Activated naive CD4-positive, alpha-beta T cell treated with anti-CD3 and anti-CD28 coated beads, Interleukin-2, amount 10 ng/mL, durations not matched to agents 7 days and 5 days (primary cell): ENCODE measurements at places on chromosomes 12 and 14.

GRCh38 chr12:19198272-19198671 lies 68.7 kb downstream of the PLEKHA5 start:
- DNase-seq, result no peak

DNA sequence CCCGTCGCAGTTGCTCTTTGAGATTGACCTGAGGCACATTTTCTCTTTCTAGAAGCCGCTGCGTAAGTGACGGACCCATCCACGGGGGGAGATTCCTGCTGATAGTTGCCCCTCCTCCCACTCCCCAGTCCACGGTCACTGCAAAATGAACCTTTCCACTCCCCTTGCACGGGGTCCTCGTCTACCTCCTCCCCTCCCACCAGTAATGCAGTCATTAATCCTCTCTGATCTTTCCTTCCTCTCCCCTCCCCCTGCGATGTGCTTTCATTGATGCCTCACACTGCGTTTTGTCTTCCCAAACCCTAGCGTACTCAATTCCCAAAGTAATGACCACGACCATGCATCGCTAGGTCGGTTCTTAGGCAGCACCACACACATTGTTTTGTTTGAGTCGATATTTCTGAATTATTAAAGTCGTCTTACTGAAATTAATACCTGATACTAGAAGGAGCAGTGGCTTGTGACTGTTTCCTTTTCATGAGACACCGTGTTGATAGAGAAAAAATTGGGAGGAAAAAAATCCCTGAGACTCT lies 857 bp downstream of the ETNK1 start:
- DNase-seq, result peak; percentile 47

GRCh38 chr12:94405413-94406116 lies 54.1 kb downstream of the CEP83 start:
- DNase-seq, result no peak

DNA sequence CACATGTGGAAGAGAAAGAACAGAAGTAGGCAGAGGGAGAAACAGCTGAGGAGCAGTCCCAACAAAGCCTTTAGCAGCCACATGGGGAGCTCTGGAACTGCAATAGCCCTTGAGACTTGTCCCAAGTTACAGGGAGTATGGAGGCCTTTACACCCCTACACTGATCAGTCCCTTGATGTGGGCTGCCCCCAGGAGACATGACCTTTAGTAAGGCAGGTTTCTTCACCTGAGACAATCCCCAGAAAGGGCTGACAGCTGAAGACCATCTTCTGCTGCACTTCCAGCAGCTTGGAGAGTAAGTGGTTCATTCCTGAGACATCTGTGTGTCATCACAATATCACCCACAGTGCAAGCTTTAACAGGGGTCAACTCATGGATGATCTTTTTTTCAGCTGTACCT lies 8.6 kb upstream of the SNAPC1 start:
- DNase-seq, result no peak

- DNase-seq, result no peak
Measured at GRCh38 chr14:61470261-61470960, 149.0 kb downstream of the PRKCH start.

DNA sequence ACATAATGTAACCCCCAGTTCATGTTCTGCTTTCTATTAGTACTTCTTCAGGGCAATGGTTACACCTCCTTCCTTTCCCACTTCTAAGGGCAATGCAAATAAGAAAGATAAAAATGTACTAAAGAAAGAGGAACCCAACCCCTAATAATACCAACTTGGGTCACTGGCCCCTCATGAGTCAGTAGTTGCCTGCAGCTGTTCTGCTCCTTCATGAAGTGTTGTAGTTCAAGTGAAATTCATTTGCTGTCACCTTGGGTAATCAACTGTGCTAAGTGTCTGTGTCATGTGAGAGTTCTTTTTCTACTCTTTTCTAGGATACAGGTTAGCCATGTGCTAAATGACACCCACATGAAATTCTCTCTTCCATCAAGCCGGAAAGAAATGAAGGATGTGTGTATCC lies 91.8 kb downstream of the PLXNC1 start:
- DNase-seq, result no peak

DNA sequence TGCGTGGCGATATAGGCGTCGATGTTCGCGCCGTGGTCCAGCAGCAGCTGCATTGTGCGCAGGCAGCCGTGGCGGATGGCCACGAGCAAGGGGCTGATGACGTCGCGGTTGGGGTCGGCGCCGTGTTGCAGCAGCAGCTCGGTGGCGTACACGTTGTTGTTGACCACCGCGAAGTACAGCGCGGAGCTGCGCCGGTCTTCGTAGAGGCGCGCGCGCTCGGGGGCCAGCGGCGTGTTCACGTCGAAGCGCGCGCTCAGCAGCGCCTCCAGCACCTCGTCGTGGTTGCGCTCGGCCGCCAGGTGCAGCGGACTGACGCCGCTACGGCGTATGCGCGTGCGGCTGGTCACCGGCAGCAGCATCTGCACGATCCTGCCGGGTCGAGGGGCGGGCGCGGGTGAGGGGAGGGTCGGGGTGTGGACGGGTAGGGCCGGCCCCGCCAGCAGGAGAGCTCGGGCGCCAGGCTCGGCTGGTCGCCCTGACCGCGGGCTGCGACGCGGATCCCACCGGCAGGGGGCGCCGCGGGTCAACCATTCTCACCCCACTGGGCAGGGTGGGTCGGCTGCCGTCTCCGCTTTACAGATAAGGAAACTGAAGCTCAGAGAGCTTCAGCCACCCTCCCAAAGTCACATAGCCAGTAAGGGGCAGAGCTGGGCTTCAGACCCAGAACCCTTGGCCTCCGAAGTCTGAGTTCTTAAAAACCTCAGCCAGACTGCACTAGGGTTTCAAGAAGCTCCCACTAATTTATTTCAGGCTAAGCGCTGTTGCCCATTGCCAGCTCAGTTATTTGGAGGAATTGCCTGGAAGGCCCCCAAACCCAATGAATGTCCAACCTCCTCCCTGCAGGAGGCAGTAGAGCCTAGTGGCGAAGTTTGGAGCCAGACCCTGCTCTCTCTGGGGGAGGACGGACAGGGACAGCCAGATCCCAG lies 12.4 kb downstream of the FAM181A start:
- peak; percentile 92 for DNase-seq

DNA sequence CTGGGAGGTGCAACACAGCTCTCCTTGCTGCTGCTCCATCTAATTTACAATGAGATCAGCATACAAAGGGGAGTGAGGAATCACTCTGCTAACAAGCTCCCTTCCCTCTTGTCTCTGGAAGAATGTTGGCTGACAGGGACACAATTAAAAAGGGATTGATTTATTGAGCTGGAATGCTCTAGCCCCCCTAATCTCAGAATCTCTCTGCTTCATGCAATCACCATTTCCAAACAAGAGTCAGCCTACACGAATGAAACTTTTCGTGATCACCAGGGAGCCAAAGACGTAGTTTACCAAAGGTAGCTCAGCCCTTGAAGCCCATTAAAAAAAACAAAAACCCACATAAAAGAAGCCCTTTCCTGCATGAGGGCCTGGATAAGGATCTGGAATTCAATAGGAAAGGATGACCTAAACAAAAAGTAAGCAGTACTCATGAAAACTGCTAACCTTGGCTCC lies 223.8 kb downstream of the C12orf75 start:
- no peak for DNase-seq

DNA sequence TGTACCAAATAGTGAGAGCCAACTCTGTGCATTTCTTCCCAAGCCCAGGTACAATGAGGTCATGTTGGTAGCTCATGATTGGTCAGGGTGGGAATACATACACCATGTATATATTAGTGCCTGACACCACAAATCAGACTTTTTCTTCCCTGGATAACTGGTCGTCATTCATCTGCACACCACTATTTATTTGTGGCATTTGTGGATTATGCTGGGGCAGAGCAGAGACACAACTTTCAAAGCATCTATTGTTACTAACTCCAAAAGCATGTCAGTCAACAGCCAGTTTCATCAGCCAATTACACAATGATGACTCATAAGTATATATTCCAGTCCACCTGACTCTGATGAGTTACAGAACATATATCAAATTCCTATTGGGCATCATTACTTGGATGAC lies 181.7 kb downstream of the ADAMTS20 start:
- no peak for DNase-seq

GRCh38 chr14:33814010-33814409 lies 136.9 kb downstream of the EGLN3 start:
- DNase-seq, result no peak

- DNase-seq, result no peak
Measured at GRCh38 chr12:91732086-91732485, 413.6 kb downstream of the BTG1 start.

GRCh38 chr12:42296503-42297109 lies 29.3 kb downstream of the ZCRB1 start:
- DNase-seq, result no peak

DNA sequence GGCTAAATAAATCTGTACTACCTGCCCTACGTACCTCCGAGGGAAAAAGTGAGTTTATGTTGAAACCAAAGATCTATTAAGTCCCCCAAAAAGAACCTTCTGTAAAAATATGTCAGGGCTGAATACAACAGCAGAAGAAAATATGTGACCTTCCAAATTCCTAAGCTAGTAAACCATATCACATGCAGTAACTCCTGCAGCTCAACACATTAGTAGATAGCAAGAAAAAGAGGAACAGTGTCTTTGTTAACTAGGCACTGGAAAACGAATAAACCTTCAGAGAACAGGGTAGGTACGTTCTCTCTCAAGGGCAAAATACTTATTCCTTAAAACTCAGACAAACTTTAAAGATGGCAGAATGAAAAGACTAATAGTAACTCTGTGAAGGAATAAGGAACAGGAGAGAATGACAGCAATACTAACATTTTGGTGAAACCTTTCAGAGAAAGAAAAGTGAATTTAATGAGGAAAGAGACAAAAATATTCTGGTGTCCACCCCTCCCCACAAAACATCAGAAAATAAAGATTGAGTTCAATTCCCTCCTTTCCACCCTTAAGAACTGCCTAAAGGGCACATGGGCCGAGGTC lies 18.0 kb downstream of the CBX5 start:
- DNase-seq, result no peak

DNA sequence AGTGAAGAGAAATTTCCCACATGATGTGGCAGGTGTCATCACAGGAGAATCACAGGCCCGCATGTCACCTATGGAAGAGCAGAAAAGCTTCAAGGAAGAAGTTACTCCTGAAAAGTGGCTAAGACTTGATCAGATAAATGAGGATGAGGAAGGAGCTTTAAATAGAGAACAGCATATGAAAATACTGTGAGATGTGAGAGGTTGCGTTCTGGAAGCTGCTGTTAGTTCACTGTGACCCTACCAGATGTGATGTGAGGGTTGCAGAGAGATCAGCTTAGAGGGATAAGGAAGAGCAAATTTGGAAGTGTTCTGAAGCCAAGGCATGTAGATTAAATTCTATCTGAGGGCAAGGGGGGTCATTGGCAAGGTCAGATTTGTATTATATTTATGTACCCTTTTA lies 17.1 kb downstream of the ERP27 start:
- no peak for DNase-seq

DNA sequence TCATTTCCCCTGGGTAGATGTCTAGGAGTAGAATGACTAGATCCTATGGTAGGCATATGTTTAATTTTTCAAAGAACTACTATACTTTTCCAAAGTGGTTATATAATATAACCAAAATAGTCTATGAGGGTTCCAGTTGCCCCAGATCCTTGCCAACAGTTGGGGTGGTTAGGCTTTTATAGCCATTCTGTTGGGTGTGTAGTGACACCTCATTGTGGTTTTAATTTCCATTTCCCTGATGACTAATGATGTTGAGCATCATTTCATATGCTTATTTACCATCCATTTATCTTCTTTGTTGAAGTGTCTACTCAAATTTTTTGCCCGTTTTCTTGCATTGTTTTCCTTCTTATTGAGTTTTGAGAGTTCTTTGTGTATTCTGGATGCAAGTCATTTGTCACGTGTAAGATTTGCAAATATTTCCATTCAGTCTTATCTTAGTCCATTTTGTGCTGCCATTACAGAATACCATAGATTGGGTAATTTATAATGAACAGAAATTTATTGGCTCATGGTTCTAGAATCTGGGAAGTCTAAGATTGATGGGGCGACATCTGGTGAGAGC lies 4.7 kb downstream of the SYNE2 start:
- DNase-seq, result no peak

GRCh38 chr14:49954171-49954631 lies 61.3 kb downstream of the ARF6 start:
- no peak for DNase-seq

DNA sequence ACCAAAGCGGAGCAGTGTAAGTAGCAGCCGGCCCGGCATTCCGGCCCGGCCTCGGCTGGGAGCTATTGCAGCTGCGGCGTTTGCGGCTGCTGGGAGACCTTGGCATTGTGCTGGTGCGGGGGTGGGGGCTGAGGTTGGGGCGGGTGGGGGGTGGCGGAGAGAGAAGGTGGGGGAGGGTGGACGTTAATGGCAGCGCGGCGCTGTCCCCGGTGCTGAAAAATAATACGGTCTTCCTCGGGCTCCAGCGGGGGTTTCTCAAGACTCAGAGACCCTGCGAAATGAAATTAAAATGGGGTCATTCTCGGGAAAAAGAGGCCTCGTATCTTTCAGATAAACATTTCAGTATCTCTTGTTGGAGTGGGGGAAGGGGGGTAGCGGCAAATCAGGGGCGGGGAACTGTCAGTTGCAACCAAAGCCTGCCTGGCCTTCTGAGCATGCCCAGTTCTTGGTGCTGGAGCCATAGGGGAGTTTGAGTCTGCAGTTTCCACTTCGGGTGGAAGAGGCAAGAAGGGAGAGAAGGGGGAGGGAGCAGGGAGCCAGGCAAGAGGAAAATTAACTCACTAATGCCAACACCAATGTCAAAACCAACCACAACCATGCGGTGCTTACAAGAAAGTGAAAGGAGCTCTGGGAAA lies 414 bp downstream of the UNC79 start:
- no peak for DNase-seq

DNA sequence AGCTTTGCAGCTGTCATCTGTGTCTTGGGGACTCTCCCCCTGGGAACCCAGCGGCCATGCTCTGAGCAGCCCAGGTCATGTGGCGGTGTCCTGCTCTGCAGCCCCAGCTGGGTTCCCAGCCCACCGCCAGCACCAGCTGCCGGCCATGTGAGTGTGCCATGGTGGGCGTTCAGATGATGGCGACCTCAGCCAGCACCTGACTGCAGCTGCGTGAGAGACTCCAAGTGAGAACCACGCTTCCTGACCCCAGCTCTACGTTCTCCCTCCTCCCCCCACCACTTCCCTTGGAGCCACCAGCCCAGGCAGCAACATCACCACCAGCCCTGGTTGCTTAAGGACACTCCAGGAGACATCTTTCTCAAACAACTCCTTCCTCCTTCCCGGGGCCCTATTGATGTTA lies 68.8 kb downstream of the SLC24A4 start:
- no peak for DNase-seq

DNA sequence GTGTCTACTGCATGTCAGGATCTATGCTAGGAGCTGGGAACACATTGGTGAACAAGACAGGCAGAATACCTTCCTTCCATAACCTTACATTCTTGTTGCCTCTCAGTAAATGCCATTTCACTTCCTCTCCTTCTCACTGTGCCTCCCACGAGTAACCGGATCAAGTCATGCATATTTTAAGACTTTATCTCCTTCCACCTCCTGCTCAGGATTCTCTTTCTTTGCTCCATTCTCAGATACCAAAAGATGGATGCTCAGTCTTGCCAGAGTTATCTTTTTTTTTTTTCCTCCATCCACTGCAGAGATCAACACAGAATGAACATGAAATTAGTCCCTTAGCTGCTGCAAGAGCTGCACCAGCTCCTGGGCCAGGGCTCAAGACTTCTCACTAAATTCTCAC lies 20.0 kb upstream of the APPL2 start:
- no peak for DNase-seq
